NCI-H2081 (cell line): ENCODE measurements at places on chromosomes 2 and 18.

GRCh38 chr2:49661809-49662208, 507.5 kb upstream of the FSHR start:
- DNase-seq, result no peak

GRCh38 chr2:149355716-149356422, 25.5 kb downstream of the LYPD6 start:
- DNase-seq, result no peak

- no peak for DNase-seq
These were observed 61.2 kb upstream of the SLC39A10 start for GRCh38 chr2:195595825-195596224.

GRCh38 chr2:65482971-65483370, 50.6 kb upstream of the SPRED2 start:
- no peak for DNase-seq

DNA sequence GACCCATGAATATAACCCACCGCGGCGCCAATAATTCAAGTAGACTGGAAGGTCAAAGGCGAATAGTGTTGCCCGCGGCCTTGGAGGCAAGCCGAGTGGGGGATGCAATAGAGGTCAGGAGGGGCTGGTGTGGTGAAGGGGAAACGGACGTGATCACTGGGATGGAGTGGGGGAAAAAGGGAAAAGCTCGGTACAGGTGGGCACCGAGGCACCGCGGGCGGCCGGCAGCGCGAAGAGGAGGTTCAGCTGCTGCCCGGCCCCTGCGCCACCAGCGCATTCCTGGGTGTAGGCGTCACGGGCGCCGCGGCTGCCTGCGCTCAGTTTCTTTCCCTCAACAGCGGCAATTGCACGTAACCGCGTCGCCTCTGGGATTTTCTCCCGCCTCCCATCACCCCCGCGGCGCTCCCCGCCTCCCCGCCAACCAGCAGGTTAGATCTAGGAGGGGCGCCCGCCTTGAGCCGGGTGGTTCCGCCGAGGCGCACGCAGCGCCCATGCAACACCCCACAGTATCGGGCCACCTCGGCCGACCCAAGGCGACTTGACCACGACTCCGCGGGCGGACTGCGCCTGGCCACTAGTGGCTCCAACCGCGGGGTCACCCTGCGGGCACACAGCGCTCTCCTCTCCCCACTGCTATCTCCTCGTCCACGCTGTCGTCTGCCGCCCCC, 1.5 kb downstream of the RND3 start:
- DNase-seq, result peak; percentile 71

GRCh38 chr2:199163613-199164458, 293.9 kb downstream of the SATB2 start:
- no peak for DNase-seq

GRCh38 chr2:31253356-31254131, 19.6 kb downstream of the EHD3 start:
- DNase-seq, result no peak
